ENCODE measurements at places on chromosomes 16 and 17.
A peak's percentile ranks its signal among the peaks of the same experiment; 100 is the strongest.

DNA sequence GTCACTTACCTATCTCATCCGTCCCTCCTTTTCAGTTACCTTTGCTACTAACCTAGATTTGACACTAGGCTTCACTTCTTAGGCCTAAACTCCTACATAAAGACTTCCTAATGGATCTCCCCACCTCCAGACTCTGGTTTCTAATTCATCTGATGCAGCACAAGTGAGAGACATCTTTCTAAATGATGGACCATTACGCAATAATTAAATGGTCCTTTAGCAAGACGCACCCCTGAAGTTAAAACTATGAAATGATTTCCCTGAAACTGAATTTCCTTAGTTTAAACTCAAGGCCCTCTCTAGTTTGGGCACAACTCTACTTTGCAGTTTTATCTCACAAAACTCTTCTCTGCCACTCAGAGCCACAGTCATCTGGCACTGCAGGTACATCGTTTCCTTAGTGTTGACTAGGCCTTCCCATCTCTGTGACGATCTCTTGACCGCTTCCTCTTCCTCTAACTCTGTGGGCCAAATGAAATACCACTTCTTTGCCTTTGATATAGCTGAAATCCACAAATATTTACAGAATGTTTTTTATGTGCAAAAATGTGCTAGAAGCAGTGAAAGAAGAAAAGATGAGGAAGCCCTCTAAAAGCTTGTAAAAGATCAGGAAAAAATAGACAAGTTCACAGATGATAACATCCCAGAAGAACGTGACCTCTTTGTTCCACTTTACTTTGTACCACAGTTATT, 3.3 kb downstream of the SYNRG start:
- DNase-seq, result peak; percentile 43

- peak; percentile 79 for DNase-seq
These were observed at the start of gene PAQR4 for GRCh38 chr16:2968738-2969544. Gene PAQR4, plus strand, starts transcription at chr16:2969348. Its CDS starts 327 bp downstream, at chr16:2969675.

DNA sequence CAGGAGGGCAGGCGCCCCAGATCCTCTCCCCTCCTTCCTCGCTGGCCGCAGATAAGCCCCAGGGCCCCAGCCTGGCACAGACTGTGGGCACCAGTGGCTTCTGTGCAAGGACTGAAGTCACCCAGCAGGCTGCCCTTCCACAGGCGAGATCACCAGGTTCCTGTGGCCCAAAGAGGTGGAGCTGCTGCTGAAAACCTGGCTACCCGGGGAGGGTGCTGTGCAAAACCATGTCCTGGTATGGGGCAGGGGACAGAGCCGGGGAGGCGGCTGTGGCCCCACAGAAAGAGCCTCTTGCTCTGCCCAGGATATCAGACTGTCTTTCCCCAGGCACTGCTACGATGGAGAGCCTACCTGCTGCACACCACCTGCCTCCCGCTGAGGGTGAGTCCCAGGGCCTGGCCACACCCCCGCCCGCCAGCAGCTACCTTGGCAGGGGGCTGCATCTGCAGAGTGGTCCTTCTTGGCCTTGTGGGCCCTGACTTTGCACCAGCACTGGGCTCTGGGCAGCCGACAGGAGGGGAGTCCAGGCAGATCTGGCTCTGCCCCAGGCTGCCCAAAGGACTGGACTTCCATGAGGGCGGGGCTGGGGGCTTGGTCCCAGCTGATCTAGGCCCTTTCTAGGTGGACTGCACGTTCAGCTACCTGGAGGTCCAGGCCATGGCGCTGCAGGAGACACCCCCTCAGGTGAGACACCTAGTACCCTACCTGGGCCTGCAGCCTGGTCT, 615 bp downstream of the CARMIL2 start:
- DNase-seq, result no peak

- no peak for DNase-seq
These were observed 3.3 kb downstream of the BCAR1 start for GRCh38 chr16:75248142-75248535.

DNA sequence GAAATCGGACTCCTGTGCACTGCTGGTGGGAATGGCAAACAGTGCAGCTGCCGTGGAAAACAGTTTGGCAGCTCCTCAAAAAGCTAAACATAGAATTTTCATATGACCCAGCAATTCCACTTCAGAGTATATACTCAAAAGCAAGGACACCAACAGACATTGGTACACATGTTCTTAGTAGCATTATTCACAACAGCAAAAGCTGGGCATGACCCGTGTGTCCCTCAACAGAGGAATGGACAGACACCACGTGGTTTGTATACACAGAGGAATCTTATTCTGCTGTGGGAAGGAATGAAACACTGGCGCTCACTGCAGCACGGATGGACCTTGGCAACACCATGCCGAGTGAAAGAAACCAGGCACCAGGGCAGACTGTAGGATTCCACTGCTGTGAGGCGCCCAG, 16.0 kb downstream of the NPTX1 start:
- DNase-seq, result peak; percentile 30

DNA sequence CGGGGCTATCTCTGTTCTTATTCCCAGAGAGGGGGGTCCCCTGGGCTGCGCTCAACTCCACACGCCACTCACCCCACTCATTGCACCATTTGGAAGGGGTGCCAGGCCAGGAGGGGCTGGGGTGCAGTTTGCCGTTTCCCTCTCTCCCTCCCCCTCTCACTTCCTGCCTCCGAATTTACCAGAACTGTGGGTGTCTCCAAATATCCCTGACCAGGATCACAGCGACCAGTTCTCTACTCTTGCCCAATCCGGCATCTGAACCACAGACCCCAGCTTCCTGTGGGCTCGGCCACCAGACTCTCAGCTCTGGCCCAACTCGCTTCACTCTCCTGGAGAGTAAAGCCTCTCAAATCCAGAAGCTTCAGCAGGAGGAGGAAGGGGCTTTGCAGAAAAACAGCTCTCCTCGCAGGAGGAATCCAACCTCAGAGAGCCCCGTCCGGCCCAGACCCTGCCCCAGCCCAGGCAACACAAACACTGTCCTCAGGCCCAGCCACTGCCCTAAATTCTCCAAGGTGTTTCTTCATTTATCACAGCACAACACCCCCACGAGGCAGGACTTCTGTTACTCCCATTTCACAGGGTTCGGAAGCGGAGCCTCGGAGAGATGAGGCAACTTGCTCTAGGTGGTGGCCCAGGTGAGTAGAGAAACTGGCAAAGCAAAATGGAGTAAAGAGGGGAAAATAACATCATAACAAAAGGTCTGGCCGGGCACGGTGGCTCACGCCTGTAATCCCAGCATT, 423 bp upstream of the ASGR2 start:
- DNase-seq, result no peak

DNA sequence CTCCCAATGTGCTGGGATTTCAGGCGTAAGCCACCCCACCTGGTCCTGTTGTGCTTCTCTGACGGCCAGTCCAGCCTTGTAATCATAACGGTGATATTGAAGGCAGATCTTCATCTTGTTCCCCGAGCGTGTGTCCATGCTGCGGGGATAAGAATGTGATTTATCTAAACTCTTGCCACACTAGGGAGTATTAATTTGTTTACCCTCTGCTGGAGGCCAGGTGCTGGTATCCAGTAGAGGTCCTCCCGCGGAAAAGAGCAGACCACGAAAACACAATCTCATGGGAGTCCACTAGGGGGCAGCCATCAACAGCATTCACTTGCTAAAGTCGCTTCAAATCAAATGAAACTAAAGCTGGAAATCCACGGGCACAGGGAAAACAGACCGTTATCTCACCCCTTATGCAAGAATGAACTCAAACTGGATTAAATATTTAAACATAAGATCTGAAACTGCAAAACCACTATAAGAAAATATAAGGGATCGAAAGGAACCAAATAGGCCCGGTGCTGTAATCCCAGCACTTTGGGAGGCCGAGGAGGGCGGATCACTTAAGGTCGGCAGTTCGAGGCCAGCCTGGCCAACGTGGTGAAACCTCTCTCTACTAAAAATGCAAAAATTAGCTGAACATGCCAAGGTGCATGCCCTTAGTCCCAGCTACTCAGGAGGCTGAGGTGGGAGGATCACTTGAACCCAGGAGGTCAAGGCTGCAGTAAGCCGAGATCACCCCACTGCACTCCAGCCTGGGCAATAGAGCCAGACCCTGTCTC, 22.3 kb upstream of the RBBP6 start:
- peak; percentile 83 for DNase-seq

DNA sequence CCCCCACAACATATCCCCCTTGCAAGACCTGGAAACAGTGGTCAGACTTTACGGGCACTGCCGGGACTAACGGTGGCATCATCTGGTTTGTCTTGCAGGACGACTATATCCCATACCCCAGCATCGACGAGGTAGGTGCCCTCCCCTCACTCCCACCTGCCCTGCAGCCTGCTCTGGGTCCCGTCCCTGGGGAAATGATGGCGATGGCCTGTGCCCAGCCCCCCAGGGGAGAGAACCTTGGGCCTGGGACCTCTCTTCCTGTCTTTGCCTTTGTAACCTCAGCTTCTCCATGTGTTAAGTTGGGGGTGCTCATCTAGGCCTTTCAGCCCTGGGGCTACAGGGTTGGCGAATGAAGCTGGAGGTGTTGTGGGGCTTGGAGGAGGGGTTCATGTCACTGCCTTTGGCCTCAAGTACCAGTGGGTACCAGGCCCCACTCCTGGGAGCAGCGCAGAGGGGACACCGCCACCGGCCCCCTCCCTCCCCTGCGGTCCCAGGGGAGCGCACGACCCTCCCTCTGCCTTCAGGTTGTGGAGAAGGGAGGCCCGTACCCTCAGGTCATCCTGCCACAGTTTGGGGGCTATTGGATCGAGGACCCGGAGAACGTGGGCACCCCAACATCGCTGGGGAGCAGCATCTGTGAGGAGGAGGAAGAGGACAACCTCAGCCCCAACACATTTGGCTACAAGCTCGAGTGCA, 99.9 kb downstream of the OR1D5 start:
- DNase-seq, result no peak

DNA sequence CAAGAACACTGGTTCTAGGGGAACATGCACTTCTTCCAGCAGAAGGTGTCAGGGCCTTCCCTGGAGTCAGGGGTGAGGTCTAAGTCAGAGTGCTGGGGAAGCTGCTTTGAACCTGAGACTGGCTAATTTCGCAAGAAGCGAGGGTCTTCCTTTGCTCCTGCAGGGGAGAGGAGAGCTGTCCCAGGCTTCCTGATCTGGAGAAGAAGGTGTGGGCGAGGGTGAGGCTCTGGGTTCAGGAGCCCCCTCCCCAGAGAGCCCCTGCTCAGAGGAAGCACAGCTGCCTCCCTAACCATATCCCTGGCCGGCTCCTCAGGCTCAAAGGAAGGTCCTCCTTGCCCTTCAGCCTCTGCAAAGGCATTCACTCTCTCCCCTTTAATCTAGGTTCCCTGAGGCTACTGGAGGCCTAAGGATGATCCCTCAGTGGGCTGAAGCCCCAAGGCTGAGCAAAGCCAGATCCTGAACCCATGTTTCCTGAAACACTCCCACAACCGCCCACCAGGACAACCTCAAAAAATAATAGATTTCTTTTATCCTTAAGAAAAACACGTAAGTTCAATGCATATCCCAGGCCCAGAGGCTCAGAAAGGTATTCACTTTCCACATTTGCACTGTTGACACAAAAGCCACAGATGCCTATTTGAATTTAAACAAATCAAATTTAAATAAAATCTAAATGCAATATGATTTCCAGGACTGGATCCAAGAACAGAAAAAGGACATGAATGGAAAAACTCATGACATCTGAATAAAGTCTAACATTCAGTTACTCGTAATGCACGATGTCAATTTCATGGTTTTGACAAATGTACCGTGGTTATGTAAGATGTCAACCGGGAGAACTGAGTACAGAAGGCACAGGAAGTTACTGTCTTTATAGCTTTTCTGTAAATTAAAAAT, 71.5 kb upstream of the RCVRN start:
- no peak for DNase-seq

- DNase-seq, result no peak
These were observed 39.3 kb upstream of the YPEL2 start for GRCh38 chr17:59292174-59292523.

GRCh38 chr17:80848449-80849102, 143.1 kb upstream of the CHMP6 start:
- DNase-seq, result no peak

DNA sequence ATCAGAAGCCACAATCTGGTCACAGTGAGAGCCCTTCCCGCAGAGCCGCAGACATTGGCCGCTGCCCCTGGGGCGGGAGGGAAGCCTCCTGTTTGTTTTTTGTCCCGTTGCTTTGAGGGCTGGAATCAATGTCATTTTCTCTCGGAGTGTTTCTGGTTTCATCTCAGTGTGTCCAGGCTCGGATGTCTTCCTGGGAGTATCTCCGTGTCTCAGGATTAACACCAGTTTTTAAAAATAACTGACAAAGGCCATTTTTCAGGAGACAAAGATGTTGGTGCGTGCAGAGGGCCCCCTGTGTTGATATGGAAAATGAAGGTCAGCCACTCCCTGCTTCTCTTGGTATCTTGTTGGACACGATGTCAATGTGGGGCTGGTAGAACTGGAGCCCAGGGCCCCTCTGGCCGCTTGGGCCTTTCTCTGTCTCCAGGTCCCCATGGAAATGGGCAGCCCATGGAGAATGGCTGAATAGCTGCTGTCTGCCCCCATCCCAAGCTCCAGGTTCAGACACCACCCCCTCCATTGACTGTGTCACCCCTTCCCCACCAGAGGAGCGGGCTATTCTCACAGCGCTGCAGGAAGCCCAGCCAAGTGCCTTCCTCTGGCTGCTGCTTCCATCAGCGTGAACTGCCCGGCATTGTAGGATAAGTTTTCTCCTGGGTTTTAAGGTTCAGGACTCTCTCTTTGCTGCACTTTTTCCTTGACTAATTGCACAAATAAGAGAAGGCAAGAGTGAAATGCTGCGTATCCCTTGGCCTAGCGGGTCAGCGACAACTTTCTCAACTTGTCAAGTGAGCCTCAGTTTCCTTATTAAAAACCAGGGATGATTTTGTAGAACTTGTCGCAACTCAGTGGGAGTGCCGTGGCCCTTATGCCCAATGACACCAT, 72.2 kb upstream of the METTL9 start:
- DNase-seq, result no peak

GRCh38 chr16:1865902-1866690, 5.9 kb downstream of the MEIOB start:
- DNase-seq, result no peak

DNA sequence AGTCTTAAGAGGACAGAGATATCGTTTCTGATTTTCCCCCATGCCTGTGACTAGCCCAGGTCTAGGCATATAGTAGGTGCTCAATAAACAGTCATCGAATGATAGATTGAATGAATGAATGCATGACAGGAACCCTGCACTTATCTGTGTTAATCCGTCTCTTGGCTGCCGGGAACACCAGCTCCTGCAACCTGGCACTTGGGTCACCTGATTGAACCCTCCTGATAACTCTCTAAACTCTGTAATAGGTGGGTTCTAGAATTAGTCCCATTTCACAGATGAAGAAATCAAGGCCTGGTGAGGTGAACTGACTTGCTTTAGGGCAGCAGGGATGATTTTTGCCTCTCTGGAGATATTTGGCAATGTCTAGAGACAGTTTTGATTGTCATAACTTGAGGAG, 43.7 kb downstream of the ABCC1 start:
- no peak for DNase-seq

DNA sequence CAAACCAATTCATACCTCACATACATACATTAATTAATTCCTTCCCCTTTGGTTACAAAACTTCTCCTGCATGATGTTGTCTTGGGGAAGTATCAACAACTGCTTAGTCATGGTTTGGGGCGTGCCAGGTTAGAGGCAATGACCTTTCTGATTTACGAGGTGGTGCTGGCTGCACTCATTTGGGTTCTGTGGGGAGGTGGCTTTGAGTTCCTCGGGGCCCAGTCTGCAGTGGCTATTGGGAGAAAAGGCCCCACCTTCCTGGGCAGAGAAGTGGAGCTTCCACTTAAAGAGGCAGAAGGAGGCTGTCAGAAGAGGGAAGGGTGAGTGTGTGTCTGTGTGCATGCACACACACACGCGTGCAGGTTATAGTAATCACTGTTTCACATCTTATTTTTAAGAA, 10.2 kb upstream of the ETV4 start:
- peak; percentile 93 for DNase-seq

Measured in AG10803 (cell line).